HEK293T (cell line): ENCODE measurements at places on chromosomes 11 and 22.

DNA sequence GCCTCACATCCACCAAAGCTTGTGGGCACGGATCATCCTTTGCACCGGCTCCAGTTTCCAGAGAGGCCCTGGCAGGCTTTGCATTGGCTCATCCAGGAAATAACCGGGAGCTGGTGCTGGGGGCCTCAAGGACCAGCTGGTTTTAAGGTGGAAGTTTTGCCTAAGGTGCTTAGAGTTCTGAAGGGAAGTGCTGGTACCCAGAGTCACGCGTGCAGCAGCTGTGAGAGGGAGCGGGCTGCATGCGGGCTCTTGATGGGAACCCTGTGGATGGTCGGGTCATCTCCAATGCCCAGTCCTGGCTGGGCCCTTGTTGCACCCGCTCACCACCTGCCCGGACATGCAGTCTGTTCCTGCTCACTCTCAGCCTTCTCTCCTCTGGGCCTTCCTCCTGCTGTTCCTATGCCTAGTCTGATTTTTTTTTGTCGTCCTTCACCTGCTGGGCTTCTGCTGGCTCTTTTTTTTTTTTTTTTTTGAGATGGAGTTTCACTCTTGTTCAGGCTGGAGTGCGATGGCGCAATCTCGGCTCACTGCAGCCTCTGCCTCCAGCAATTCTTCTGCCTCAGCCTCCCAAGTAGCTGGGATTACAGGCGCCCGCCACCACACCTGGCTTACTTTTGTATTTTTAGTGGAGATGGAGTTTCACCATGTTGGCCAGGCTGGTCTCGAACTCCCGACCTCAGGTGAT is 24.0 kb upstream of the PRR5 start:
- DNase-seq: no peak

- DNase-seq: no peak
Measured at GRCh38 chr11:45913942-45914635, 3.6 kb downstream of the PEX16 start.

- no peak for DNase-seq
Measured at GRCh38 chr22:38258895-38259294, 13.9 kb downstream of the TMEM184B start.

GRCh38 chr22:22111267-22111751 is 128.7 kb upstream of the TOP3B start:
- DNase-seq: no peak
